ENCODE measurements at places on chromosomes 16 and 17.

- no peak for DNase-seq
These were observed 22.0 kb downstream of the C16orf87 start for GRCh38 chr16:46808997-46809396.

- DNase-seq, result no peak
These were observed 14.8 kb upstream of the OSGIN1 start for GRCh38 chr16:83937922-83938885.

- no peak for DNase-seq
These were observed 450 bp upstream of the C1QBP start for GRCh38 chr17:5439446-5439764.

GRCh38 chr16:65989861-65990604, 376.5 kb upstream of the CDH5 start:
- DNase-seq, result no peak

DNA sequence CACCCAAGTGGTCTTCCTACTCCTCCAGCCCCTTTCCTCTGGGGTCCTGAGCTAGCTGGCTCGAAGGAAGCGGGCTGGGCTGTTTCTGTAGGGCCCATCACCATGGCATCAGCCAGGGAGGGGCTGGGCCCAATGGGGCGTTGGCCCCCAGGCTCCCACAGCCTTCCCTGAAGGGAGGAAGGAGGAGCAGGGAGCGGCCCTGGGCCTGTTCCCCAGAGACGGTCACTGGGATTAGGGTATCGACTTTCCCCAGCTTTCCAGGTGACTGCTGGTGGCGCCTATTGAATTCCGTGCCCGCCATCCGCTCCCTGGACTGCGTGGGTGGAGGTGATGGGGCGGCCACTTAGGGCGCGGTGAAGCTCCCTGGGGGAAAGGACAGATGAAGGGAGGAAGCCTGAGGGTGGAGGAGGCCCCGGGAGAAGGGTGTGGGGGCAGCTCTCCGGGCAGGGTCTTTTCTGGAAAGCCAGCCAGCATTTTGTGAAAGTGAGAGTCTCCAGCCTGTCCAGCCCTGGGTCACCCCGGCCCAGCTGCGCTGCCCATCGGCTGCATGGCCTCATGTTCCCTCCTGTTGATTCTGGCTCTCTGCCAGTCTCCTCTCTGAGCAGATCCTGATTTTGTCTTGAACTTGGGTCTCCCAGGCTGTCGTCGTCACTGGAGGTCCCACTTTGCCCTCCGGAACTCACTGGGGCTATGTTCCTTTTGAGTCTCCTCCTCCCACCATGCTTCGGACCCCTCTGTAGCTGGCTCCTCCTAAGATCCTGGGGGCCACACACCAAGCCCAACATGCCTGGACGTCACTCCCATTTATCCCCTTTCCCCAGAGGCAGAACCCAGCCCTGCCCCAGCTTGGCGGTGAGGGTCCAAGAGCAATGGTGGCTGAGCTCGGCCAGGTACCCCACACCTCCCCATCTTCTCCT, 9.8 kb downstream of the NHERF1 start:
- no peak for DNase-seq

DNA sequence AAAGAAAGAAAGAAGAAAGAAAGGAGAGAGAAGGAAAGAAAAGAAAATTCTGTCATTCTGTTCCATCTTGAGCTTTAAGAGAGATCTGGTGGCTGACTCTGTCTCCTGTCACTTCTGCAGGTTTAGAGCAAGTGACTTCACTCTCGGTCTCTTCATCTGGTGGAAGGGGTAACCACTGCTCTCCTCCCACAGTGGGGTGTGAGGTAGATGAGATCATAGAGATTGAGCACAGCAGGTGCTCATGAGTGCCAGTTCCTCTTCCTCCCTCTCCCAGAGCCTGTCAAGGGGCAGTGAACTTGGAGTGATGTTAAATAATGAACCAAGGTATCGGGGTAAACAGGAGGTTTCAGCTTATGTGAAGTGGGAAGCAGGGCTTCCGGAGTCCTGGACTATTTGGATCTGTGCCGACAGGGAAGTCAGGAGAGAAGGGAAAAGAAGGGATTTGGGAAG, 47.7 kb downstream of the BEAN1 start:
- peak; percentile 58 for DNase-seq

DNA sequence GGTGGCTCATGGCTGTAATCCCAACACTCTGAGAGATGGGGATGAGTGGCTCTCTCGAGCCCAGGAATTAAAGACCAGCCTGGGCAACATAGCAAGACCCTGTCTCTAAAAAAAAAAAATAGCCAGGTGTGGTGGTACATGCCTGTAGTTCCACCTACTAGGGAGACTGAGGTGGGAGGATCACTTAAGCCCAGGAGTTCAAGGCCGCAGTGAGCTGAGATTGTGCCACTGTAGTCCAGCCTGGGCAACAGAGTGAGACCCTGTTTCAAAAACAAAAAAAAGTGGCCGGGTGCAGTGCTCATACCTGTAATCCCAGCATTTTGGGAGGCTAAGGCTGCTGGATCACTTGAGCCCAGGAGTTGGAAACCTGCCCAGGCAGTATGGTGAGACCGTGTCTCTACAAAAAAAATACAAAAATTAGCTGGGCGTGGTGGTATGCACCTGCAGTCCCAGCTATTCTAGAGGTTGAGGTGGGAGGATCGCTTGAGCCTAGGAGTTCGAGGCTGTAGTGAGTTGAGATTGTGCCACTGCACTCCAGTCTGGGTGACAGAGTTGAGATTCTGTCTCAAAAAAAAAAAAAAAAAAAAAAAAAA, 3.0 kb downstream of the C16orf54 start:
- DNase-seq, result no peak

- DNase-seq, result no peak
These were observed 6.8 kb upstream of the ACSM1 start for GRCh38 chr16:20704281-20704680.

DNA sequence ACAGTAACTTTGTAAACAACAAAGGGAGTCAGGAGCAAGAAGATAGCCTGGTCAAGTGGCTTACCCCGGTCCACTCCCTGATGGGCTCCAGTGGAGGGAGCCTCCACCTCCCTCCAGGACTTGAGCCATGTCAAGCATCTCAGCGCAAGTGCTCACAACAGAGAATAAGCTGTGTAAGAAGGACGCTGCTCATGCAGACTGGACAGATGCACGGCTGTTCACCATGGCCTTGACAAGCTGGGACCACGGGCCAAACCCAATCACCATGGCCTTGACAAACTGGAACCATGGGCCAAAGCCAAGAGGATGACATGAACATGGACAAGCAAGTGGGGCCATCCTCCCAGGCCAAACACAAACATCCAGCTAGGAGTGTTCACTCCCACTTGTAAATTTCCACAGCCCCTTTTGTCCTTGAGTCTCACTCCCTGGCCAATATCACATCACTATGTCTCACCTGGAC, 3.4 kb upstream of the PITPNM3 start:
- DNase-seq, result no peak

DNA sequence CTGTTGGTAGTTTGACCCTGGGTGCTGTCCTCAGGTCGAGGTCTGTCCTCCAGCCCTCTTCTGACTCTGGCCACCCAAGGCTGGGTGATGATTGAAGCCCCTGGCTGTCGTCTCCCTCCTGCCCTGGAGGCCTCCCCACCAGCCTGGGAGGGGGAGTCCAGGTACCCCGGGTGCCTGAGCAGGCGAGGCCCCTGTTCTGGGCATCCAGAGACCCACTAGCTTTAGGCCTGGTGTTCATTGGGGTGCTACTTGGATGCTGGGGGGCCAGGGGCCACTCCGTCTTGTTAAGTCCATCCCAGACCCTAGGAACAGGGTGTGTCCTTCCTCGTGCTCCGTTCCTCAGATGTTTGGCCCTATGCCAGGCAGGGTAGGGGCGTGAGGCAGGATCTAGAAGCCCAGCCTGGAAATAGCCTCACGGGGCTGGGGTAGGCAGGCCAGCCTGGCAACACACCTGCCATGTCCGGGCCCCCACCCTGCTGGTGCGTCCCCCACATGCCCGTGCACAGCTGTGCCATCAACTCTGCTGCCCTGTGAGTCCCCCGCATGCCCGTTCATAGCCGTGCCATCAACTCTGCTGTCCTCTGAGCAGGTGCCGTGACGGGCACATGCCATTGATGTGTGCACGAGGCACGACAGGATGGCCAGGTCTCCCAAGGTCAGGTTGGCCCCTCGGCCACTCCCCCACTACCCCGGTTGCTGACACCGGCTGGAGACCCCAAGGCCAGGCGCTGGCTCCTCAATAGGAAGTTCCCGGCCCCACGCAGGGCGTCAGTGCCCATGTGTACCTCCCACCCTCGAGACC, 36.9 kb downstream of the GINS2 start:
- no peak for DNase-seq

- DNase-seq, result no peak
These were observed 24.4 kb upstream of the CRYM start for GRCh38 chr16:21302454-21302853.

- DNase-seq, result no peak
These were observed 113.8 kb downstream of the SLC39A11 start for GRCh38 chr17:72978593-72979218.

- DNase-seq, result no peak
These were observed 144.0 kb upstream of the CIBAR2 start for GRCh38 chr16:85256190-85256739.

DNA sequence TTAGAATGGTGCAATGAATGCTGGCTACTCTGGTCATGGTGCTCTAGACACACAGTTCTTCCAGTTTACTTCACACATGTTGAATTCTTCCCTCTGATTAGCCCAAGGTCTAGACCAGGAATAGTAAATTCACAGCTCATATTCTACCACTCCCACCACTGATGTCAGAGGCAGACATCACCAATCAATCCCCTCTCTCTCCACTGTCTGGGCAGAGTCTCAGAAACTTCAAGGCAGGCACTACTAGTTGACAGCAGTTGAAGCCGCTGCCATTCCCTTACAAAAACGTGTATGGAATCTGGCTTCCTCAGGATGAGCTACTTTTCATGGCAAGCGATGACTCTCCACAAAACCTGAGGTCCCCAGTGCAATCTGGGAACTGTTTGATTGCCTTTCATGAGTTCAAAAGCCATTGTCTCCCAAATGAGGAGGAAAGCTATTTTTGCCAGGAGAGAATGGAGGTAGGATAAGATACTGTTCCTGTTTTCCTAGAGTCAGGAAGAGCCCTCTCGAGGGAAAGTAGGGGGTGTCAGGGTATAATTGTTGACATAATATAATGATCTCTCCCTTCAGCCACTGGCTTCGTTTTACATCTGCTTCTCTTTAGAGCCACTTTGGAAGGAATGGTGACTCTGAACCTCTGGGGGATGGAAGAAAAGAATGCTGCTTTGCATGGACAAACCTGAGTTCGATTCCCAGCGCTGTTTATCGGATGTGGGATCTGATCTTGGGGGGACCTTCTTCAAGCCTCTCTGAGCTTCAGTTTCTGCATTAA, 90.0 kb downstream of the FOXL1 start:
- no peak for DNase-seq

DNA sequence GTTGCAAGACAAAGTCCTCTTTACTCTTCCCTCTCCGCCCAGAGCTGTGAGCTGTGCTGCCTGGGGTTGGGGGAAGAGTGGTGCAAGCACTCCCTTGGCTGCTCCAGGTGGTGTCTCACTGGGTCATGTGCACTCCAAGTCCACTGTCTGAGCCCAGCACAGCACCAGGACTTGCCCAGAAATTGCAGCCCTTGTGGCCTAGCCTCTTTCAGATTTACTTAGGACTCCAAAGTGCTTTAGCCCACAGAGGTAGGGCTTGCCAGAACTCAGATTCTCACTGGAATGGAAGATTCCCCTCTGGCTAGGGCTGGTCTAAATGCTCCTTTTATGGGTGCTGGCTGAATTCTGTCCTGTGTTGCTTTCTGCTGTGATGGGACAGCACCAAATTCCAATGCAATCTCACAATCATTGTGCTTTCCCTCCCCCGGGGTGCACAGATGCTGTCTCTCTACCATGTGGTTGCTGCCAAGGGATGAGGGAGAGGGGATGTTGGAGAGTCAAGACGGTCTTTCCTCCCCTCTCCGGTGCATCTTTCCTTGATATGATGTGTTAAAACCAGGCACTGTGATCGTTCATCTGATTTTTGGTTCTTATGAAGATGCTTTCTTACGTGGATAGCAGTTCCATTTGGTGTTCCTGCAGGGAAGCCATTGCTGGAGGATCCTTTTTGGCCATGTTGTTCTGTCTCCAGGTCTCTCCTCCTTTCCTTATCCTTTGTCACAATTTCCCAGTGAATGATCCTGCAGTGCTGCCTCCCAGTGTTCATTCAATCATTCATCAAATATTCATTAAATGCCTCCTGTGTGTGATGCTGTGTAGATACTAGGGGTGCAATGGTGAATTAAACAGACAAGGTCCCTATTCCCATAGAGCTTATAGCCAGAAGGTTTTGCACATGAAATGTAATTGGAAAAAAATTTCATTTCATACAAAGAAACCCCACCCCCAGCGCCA, 216.3 kb downstream of the SPECC1 start:
- no peak for DNase-seq

DNA sequence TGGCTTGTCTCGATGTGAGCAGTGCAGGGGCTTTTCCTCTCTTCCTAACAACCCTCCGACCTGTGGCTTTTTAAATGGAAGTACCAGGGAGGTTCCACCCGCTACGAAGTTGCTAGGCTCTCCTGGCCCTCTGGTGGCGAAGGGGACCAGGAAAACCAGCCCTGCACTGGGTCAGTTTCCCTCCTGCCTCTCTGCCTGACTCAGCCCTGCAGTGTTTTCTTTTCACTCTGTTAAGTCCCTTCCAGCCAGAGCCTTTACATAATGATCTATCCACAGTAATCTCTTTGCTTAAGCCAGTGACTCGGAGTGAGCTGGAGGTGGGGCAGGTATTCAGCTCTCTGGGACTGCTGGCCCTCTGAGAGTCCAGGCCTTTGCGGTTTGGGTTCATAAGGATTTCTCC, 331.3 kb upstream of the EEF2KMT start:
- no peak for DNase-seq

- no peak for DNase-seq
These were observed 205.6 kb downstream of the GRIN2A start for GRCh38 chr16:9976601-9977000.

GRCh38 chr17:22278302-22279275, 586.3 kb downstream of the KCNJ18 start:
- no peak for DNase-seq

DNA sequence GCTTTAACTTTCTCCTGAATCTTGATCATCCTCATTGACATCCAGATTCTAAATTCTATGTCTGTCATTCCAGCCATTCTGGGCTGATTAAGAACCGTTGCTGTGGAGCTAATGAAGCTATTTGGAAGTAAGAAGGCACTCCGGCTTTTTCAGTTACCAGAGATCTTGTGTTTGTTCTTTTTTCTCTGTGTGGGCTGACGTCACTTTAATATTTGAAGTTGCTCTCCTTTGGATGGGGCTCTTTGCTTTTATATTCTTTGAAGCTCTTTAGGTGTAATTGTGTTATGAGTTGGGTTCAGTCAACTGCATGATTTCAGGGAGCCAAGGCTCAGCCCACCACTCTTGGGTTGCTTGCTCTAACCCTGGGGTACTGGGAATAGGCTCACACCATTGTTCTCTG, 460.6 kb downstream of the CDH8 start:
- no peak for DNase-seq

GRCh38 chr17:82445542-82445941, 5.0 kb downstream of the CYBC1 start:
- no peak for DNase-seq

DNA sequence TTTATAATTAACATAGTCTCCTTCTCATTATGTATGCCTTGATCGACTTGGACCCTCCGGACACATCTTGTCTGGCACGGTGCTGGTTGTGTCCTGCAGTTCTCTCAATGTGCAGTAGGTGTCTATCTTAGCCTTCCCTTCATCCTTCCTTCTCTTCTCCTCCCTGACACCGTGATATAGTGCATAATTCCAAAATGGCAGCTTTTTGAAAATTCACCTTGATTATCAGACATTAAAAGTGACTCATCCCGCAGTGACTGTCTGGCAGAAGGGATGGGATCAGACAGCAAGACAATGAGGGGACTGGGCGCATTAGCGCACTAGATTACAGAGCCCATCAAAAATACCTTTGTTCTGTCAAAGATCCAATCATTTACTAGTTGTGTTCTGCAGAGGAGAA, 70.0 kb upstream of the PMFBP1 start:
- no peak for DNase-seq
